ENCODE measurements at places on chromosomes 6 and 20.

DNA sequence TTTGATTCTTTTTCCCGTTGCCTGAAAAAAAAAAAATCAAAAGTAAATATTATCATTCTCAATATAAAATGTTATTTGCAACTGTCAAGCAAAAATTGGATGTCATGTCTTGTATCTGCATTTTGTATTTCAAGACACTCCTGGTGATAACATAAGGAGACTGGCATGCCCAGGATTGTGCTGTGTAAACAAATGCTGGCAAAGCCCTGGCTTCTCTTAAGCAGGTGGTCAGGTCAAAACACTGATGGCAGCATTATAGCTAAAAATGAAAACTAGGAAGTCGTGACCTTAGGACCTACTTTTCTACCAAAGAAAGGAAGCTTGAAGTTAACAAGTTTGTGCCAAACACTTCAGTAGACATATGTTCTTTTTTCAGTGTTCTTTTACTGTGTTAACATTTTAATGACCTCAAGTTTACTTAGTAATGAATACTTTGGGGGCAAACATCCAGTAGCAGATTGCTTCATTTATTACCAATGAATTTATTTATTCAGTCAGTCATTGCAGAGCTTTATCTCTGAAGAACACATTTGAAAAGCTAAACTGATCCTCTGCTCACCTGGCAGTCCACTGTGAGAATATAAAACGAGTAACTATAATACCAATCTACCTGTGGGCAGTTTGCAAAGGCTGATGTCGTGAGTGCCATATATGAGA, 243.1 kb upstream of the FLRT3 start:
- no peak for DNase-seq

DNA sequence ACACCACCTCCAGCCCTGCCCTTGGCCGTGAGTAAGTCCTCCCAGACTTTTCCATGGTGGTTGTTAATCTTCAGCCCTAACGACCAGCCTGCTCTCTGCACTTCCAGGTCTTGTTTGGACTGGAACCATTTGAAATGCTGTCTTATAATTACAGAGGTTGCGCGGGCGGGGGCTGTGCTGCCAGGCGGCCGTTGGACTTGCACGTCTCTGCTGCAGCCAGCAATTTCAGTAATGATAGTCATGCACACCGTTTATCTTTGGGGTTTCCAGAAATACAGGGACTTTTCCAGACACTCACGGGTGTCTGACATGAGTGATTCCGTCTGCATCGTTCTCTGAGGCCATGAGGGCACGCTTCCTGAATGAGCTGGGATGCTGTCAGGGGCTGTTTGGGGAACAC, 118.2 kb downstream of the BMP7 start:
- DNase-seq = no peak

- no peak for DNase-seq
These were observed 67.9 kb downstream of the CGA start for GRCh38 chr6:87027021-87027420.

GRCh38 chr6:33794910-33795623, 6.1 kb upstream of the LEMD2 start:
- DNase-seq = no peak
